NCI-H2081 treated with DMSO at 0.1 percent for 48 hours (cell line): ENCODE measurements at places on chromosomes 12 and 14.

- DNase-seq = no peak
These were observed 247.8 kb upstream of the OR4E1 start for GRCh38 chr14:21921453-21921852.

DNA sequence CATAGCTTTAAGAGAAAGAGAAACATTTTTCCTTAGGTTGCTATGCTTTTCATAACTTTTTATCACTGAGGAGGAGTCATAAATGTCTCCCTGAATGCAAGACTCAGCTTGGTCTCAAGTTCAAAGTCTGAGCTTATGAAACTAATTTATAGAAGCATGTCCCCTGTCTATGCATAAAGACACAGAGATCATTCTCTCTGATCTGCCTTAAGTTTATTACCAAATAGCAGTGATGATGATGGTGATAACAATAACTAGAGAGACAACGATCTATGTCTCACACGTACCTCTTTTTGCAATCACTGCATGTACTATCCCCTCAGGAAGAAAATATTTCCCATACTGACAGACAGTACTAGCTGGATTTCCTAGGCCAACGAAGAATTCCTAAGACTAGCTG lies 266.4 kb upstream of the G2E3 start:
- DNase-seq = no peak

GRCh38 chr12:76219806-76220205 lies 128.4 kb downstream of the BBS10 start:
- no peak for DNase-seq

GRCh38 chr14:37637341-37637740 lies 41.9 kb downstream of the TTC6 start:
- DNase-seq = no peak

GRCh38 chr14:37874429-37875109 lies 279.1 kb downstream of the TTC6 start:
- no peak for DNase-seq

GRCh38 chr14:69537900-69538299 lies 36.8 kb downstream of the CCDC177 start:
- DNase-seq = no peak

- no peak for DNase-seq
These were observed 3.1 kb downstream of the LHX5 start for GRCh38 chr12:113468365-113469223.

GRCh38 chr12:95088379-95088778 lies 15.0 kb upstream of the NR2C1 start:
- no peak for DNase-seq

- no peak for DNase-seq
These were observed 72.6 kb downstream of the NUAK1 start for GRCh38 chr12:106066051-106066705.

GRCh38 chr12:22312336-22312735 lies 22.2 kb downstream of the ST8SIA1 start:
- no peak for DNase-seq

DNA sequence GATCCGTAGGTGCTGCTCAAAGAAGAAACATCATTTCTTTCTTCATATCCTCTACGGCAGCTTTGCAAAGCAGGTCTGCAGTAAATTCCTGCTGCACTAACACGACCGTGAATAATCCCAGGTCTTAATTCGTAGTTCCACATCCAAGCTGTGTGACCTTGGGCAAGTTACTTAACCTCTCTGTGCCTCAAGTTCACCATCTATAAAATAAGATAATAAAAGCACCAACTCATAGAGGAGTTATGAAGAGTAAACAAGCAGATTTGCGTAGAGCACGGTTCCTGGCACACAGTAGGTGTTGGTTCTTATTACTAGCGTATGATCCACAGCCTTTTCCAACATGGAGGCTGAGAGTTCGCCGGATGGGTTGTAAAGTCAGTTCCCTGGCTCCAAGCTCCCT lies 3.6 kb downstream of the NCOR2 start:
- DNase-seq = no peak

- peak; percentile 34 for DNase-seq
These were observed 81.6 kb upstream of the SCAF11 start for GRCh38 chr12:46071769-46072624.

DNA sequence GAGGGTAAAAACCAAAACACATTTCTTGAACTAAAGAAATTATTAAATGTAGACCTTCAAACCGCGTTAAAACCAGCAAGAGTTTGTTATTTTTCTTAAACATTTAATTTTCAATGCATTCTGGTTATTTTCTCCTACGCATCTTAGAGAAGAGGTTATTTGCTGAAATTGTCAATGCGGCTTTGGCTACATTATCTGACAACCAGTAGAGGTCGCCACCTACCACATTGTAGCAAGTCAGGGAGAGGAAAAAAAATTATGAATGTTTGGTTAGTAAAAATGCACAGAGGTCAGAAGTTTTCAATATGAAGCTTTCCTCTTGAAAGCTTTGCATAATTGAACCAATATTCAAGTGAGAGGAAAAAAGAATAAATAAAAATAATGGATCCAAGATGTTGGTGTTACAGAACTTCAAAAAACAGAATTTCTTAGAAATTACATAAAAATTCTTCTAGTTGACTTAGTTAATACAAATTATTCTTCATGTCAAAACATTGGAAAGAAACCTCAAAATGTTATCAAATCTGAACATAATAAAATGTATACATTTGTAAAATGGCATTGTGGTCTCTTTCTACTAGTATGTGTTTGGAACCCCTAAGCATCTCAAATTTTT lies 159.4 kb upstream of the TMTC2 start:
- no peak for DNase-seq

- no peak for DNase-seq
These were observed 388.5 kb downstream of the TMEM121 start for GRCh38 chr14:105914738-105915385.

- DNase-seq = peak; percentile 17
These were observed 120.3 kb downstream of the GARIN6 start for GRCh38 chr12:99767809-99768208.

- no peak for DNase-seq
These were observed 23.9 kb downstream of the RBM19 start for GRCh38 chr12:113942209-113942608.

DNA sequence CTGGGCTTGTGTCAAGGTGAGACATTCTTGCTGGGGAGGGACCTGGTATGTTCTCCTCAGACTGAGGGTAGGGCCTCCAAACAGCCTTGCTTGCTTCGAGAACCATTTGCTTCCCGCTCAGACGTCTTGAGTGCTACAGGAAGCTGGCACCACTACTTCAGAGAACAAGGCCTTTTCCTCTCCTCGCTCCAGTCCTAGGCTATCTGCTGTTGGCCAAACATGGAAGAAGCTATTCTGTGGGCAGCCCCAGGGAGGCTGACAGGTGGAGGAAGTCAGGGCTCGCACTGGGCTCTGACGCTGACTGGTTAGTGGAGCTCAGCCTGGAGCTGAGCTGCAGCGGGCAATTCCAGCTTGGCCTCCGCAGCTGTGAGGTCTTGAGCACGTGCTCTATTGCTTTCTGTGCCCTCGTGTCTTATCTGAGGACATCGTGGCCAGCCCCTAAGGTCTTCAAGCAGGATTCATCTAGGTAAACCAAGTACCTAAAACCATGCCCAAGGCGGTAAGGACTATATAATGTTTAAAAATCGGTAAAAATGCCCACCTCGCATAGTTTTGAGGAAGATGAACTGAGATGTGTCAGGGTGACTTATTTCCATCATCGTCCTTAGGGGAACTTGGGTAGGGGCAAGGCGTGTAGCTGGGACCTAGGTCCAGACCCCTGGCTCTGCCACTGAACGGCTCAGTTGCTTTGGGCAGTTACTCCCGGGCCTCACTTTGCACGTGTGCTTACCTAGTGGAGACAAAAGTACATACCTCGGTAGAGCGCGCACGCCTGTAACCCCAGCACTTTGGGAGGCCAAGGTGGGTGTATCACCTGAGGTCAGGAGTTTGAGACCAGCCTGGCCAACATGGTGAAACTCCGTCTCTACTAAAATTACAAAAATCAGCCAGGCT lies 4.3 kb downstream of the GAPDH start:
- no peak for DNase-seq

DNA sequence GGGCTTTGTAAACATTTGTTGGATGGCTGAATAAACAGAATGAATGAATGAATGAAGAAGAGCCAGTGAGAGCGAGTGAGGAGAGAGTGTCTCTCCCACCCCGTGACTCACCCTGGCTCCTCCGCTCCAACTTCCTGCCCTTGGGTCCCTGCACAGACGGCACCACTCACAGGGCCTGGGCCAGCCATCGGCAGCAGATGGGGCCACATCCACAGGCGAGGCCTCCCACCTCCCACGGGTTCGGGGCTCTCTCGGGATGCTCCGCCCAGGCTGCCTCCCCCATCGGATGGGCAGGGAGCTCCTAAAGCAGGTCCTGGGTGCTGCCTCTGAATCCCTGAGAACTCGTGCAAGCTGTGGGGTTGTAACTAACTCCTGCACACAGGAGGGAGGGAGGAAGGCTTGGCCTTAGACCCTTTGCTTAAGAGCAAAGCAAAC lies 41.3 kb downstream of the CCNK start:
- DNase-seq = no peak

GRCh38 chr12:94174576-94174975 lies 26.2 kb downstream of the PLXNC1 start:
- DNase-seq = no peak

DNA sequence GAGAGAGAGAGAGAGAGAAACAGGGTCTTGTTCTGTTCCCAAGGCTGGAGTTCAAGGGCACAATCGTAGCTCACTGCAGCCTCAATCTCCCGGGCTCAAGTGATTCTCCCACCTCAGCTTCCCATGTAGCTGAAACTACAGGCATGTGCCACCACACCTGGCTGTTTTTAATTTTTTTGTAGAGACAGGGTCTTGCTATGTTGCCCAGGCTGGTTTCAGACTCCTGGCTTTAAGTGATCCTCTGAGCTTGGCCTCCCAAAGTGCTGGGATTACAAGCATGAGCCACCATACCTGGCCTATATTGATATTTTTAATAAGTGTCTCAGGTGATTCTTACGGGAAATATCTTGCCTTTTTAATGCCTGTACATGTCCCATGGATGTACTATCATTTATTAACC lies 50.9 kb upstream of the STON2 start:
- DNase-seq = no peak

GRCh38 chr12:14418451-14418890 lies 53.0 kb downstream of the ATF7IP start:
- no peak for DNase-seq

DNA sequence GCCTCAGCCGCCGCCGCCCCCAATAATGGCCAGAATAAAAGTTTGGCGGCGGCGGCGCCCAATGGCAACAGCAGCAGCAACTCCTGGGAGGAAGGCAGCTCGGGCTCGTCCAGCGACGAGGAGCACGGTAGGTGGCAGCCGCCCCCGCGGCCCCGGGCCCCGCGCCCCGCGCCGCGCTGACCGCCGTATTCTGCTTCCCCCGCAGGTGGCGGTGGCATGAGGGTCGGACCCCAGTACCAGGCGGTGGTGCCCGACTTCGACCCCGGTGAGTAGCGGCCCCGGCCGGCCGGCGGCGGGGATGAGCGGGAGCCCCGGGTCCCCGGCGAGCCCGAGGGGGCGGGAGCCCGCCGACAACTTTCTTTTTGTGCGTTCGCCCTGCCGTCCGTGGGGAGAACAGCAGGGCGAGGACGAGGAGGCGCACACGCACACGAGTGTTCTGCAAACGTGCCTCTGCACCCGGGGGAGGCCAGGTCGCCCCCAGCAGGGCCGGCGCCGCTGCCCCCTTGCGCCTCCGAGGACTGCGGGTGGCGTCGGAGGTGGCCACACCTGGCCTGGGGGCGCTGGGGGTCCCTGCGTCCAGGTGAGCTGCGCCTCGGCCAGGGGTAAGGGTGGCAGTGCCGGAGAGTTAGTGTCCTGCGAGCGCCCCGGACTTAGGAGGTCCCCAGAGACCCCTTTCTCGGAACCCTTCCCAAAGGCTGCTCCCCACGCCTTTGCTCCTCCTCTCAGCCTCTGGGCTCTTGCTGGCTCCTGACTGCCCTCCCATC lies 794 bp downstream of the RCOR1 start:
- no peak for DNase-seq

DNA sequence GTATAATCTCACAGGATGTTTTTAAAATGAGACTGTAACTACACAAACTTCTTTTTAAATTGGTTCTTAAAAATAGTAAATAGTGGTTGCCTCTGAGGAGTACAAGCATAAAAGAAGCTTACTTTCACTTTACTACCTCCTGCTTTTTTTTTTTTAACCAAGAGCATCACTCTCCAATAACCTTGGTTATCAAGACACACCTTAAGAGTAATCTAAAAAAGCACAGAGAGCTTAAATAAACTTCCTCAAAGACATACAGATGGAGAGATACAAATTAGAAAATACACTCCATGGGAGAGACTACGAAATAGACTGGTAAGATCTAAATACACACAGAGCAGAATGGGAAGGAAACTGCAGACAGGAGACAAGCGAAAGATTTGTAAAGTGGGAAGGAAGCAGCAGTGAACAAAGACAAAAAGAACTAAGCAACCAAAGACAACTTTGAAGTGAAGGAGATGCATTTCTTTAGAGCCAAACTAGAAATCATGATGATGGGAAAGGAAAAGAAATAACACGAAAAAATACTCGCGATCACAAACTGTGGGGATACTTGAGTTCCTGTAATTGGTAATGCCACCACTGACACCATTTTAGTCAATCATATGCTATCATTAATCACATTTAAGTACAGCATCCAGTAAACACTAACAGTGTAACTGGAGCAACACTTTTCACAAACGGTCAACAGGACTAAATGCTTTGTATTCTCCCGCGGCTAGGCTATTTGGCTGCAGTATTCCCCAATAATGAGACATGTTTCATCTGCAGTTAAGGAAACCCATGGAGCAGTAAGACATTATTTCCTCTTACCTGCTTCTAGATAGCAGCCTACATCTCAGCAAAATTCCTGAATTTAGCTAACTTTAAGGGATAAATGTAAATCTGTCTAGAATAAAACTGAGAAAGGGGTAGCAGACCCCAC lies 8.2 kb downstream of the SINHCAF start:
- no peak for DNase-seq

DNA sequence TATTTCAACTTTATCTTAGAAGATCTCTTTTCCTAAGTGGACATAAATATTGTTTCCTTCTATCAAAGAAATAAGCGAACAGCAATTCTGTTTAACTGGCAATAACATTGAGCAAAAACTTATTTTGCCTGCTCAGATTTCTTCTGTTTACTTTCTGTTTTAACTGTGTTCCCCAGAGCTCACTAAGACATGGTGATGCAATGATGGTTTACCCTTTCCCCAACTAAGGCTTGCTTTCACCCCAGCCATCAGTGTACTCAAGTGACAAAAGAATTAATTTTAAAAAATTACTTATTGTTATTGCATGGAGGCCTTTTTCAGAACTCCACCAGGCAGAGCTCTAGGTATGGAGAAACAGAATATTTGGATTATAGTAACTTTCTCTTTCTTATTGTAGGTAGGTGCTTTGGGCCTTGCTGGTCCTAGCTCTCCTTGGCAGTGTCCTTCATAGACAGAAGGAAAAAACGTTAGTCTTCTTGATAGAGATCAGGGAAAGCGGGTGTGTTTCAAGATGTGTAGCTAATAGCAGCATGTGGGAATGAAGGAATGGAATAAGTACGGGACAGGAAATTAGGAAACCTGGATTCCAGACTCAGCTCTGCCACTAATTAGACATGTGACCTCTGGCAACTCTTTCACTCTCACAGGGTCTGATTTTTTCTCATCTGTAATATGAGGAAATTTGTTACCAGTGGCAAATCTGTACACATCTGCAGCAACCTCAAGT lies 14.6 kb upstream of the DDHD1 start:
- no peak for DNase-seq
